Activated T-helper 1 cell treated with Interleukin-2 at 50 U/mL for 16 hours (primary cell): ENCODE measurements at places on chromosomes 6 and 20.

- DNase-seq = no peak
Measured at GRCh38 chr6:19322691-19323485, 514.3 kb upstream of the ID4 start.

DNA sequence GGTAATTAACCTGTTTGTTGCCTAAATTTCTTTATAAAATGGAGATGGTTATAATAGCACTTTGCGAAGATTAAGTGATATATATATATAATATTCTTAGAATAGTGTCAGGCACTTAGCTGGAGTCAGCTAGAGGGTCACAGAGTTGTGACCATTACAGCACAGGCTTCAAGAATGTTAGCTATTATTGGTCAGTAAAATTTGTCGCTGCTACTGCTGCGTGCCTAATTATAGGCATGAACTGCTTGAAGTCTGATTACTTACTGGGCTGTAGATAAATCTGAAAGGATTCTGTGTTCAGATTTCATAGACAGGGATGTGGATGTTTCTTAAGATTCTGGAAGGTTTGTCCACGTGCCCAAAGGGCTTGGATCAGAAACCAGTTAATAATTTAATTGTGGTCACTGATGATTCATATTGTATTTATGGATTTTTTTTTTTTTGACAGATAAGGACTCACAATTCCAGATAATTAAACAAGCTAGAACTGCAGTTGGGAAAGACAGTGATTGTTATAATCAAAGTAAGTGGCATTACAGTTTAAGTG lies 4.7 kb downstream of the SNRNP48 start:
- no peak for DNase-seq

DNA sequence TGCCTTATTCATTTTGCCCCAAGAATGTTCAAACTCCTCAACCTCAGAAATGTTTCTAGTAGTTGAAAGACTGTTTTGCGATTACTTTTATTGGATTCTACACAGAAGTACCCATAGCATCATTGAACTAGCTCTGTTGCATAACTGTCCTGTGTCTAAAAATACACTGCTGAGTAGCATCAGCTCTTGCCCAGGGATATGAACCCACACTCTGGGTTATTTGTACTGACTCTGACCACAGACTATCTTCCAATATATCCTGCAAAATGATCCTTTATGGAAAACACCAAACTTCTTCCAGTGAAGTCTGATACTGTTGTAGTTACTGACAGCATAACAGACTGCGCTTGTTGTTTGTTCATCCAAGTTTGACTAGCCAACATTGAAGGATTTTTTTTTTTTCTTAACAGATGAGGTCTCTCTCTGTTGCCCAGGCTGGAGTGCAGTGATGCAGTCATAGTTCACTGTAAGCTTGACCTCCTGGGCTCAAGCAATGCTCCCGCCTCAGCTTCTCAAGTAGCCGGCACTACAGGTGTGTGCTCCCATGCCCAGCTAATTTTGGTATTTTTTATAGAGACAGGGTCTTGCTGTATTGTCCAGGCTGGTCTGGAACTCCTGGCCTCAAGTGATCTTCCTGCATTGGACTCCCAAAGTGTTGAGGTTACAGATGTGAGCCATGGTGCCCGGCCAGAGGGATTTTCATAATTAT lies 49.9 kb downstream of the TULP4 start:
- DNase-seq = no peak

DNA sequence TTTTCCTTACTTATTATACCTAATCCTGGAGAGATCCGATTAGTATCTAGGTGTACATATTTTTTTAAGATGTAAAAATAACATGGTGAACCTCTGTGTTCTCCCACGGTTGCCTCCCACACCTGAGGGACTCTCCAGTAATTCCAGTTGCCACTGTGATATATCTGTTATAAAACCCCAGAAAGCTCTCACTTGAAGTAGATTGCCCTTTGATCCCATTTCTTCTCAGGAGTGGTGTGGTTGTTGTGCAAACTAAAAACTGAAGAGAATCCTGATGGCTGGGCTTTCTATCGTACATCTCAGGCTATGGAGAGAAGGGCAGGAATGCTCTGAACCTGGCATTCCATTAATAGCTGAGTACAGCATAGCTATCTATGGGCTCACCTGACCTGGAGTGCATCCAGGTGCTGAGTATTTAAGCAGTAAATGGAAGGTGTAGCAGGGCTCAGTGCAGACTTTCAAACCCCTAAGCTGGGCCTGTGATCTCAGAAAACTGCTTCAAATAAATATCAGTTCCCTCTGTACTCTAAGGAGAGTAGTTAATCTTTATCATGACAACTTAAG lies 41.0 kb downstream of the VGLL2 start:
- DNase-seq = no peak

GRCh38 chr20:31605902-31606803 lies 1.1 kb downstream of the ID1 start:
- DNase-seq = no peak

DNA sequence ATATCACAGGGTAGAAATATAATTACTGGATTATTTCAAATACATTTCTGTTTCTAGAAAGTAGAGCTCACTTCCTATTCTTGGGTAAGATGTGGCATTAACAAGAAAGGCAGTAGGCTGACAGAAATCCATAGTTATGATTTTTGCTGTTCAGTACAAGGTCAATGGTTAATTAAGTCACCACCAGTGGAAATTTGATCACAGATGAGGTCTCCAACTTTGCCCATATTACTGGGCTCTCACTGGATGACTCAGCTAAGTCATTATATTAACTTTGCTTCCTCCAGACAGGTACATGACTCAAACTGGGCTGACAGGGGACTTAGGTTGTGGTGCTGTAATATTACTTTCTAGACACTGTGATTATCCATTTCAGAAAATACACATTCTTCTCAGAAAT lies 212.4 kb downstream of the GRIK2 start:
- no peak for DNase-seq

- no peak for DNase-seq
Measured at GRCh38 chr6:57254055-57254717, 32.1 kb upstream of the RAB23 start.

- no peak for DNase-seq
Measured at GRCh38 chr20:1061484-1062221, 56.7 kb upstream of the PSMF1 start.

DNA sequence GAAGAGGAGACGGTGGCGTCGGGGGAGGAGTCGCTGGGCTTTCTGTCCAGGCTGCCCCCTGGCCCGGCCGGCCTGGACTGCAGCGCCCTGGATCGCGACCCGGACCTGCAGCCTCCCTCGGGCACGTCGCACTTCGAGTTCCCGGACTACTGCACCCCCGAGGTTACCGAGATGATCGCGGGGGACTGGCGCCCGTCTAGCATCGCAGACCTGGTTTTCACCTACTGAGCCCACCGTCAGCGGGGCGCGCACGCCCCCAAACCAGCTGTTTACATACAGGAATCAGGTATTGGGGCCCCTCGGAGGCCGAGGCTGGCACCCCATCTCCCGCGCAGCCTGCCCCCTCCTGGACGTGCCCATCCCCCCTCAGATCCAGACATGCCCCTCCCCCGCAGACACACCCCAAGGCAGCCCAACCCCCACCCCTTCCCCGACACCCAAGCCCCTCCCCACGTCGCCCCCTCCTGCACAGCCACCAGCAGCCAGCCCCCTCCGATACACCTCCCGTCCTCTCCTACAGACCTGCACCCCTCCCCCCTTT lies 1.4 kb downstream of the SOX12 start:
- no peak for DNase-seq

DNA sequence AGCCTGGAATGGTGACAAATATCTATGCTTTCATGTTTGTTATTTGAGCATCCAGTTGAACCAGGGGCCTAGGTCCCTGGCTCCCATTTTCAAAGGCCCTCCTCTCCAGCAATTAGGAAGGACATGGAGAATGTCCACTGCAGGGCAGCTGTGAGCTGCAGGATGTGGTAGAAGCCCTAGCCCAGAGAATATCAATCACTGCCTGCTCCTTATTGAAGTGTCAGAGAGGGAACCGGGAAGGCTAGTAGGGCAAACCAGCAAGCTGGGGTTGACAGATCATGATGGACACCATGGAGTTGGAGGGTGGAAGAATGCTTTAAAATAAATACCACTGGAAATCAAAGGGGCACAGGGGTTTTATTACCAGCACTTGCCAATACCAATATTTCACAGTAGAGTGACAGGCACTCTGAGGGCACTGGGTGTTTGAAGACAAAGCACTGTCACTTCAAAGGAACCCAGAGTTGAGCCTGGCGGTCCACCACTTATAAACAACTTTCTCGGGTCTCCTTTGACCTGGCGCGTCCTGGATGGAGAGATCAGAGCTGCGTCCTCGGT lies 47.7 kb downstream of the ZNF831 start:
- no peak for DNase-seq
